Glomerular endothelial cell (primary cell): ENCODE measurements at places on chromosomes 3 and 15. TPM values are rescaled to one million over a fixed set of nuclear protein-coding genes. Genes with fewer than 3 reads are reported as not detected.

DNA sequence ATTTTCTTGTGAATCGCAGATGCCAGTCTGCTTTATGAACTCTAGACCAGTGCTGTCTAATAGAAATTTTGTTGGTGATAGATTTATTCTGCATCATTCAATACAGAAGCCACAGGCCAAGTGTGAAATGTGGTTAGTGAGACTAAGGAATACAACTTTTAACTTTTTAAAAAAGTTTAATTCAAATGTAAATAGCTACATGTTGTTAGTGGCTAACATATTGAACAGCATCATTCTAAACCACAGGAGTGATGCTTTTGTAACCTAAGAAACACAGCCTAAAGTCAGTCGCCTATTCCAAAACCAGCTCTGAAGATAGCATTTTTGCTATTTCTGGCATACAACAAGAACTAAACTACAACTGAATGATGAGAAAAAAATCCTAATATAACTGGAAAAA is 164.8 kb upstream of the CBLB start:
- DNase-seq = no peak

- DNase-seq = no peak
Measured at GRCh38 chr15:72358650-72359171, 17.1 kb downstream of the HEXA start.

GRCh38 chr15:67902579-67903009 is 62.7 kb upstream of the RNU6-1 start:
- no peak for DNase-seq

GRCh38 chr3:129343643-129344360 is 65.1 kb downstream of the HMCES start:
- no peak for DNase-seq

DNA sequence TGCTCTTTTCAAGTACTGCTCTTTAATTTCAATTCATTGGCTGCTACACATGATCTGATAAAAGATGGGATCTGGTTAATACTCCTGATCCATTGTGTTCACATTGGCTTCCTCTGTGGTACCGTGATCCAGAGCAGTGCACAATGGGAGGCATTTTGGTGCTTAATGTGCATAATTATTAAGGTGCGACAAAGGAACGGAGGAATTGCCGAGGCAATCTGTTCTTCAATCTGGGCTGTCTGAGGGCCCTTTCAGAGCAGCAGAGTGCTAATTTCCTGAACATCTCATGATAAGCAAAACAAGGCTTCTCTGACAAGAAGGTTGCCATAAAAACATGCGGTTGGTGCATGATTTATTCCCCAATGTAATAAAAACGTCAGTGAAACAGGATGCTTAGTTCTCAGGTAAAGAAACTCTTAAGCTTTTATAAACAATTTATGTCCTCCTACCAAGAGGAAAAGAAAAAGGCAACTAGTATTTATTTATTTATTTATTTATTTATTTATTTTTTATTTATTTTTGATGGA is 64.0 kb upstream of the EPHA3 start:
- DNase-seq = no peak

GRCh38 chr3:131711114-131711768 is 208.5 kb upstream of the MRPL3 start:
- no peak for DNase-seq

DNA sequence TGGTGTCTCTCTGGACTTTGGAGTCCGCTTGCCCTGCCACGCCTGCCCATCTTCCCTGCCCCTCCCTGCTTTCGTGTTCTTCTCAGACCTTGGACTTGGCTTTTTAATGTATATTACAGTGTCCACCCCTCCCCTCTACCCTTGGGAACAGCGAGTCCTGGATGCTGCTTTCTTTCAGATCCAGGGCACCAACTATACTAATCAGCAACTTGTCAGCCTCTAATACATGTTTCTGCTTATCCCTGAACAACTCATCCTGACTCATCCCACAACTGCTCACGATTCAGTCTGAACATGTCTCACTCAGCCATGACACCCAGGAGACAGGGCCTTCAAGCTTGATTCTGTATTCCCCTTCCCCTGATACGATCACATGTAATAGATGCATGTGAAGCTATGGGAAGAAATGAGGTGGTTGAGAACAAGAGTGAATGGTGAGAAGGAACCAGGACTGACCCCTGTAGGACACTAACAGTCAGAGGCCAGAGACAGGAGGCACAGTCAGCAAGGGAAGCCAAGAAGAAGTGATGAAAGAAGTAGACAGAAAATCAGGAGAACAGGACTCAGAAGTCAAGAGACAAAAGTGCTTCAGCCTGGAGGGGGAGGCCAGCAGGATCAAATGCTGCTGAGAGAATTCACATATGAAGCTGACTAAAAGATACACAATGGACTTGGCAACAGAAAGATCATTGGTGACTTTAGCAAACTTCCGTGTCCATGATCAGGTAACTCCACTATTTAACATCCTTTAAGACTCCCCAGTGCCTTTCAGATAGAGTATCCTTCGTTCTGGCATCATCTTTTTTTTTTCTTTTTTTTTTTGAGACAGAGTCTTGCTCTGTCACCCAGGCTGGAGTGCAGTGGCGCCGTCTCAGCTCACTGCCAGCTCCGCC is 35.4 kb downstream of the BCL2L10 start:
- no peak for DNase-seq

DNA sequence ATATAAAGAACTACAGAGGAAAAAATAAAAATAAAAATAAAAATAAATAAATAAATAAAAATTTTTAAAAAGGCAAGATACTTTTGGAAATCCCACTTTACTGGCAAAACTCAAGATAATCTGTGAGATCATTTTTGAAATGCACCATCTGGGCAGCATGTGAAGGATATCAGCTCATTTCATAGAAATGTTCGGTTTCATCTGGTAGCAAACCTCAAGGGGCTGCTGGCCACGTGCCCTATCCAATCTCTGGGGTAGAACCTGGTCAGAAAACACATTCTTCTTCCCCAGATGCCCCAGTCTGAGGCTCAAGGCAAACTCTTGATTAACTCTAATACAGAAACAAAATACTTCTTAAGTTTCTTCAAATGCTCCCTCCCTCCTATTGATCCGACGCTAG is 166.0 kb downstream of the FMN1 start:
- DNase-seq = no peak

- DNase-seq = no peak
Measured at GRCh38 chr3:50447290-50447840, 56.1 kb downstream of the CACNA2D2 start.

- DNase-seq = no peak
Measured at GRCh38 chr3:34742151-34742550, 897.2 kb upstream of the ARPP21 start.

- no peak for DNase-seq
Measured at GRCh38 chr15:65551183-65551582, 20.9 kb downstream of the HACD3 start.

GRCh38 chr3:18442756-18443664 is 17.9 kb upstream of the SATB1 start:
- no peak for DNase-seq

GRCh38 chr3:170044795-170045244 is 7.0 kb downstream of the GPR160 start:
- DNase-seq = no peak

DNA sequence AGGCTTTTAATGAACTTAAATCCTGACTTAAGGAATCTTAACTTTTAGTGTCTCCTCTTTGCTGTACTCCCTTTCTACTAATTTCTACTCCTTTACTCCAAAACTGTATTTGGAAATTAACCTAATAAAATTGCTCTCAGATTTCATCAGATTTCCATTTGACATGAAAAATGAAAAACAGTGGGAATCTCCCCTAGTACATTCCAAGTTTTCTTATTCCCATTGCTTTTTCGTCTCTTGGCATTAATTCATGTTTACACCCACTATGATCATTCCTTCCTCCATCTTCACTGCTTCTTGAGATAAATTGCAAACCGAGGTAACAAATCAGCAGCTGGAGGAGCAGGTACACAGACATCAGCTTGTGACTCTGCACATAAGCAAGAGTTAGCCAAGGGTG is 208.7 kb downstream of the VGLL3 start:
- DNase-seq = no peak

- DNase-seq = no peak
Measured at GRCh38 chr3:59817511-59817910, 767.7 kb upstream of the CFAP20DC start.

DNA sequence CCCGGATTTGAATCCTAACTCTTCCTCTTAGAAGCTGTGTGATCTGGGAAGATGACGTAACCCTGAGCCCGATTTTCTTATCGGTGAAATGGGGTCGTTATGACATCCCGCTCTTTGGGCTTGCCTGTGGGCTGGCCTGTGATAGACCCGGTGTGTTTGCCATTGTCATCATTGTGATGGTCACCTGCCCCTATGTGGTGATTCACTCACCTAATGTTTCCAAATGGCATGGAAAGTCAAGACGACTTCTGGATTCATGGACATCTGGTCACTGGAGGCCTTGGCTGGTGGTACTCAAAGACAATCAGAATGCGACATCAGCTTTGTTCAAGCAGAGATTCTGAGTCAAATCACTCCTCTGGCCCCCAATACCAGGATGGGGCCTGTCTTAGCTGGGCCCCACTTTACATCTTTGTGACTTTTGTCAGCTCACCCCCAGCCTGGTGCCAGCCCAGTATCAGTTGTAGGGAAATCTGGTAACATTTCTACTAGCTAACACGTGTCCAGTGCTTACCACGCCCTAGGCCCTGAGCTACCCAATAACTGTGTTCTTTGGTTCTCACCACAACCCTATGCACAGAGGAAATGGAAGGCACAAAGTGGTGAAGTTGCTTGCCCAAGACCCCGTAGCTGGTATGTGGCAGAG is 2.8 kb downstream of the TMEM43 start:
- no peak for DNase-seq

GRCh38 chr3:133994166-133994890 is 35.4 kb downstream of the SLCO2A1 start:
- DNase-seq = no peak

DNA sequence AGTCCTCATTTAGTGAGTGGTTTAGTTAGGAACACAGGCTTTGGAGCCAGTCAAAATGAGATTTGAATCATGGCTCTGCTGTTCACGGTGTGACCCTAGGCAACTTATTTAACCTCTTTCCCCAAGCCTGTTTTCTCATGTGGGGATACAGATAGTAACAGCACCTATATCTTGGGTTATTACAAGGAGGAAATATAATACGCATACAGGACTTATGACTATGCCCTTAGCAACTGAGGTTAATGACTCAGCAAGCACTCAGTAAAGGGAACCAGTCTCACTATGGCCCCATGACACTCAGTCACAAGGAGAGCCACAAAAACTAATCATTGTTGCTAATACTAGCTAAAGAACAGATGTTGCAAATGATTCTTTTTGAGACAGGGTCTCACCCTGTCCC is 45.9 kb downstream of the SUMF1 start:
- no peak for DNase-seq

- no peak for DNase-seq
Measured at GRCh38 chr3:151599103-151599672, 134.5 kb upstream of the AADACL2 start.

DNA sequence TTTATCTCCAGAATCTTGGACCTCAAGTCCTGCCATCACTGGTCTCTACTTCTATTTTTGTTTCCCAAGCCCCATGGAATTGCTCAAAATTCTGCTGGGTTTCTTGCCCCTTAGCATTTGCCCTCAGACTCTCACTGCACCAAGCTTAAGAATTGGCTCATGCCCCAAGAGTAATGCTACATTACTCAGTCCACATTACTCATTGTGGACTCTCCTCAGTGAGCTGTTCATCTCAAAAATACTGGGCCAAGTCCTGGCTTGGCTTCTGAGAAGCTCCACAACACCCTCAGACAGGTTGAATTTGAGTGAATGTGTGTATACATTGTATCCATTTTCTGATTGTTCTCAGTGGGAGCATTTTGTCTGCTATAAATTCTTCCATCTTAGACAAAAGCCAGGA is 364.4 kb upstream of the ARHGEF26 start:
- DNase-seq = no peak

- DNase-seq = no peak
Measured at GRCh38 chr3:38126121-38126892, 10.6 kb downstream of the ACAA1 start.

DNA sequence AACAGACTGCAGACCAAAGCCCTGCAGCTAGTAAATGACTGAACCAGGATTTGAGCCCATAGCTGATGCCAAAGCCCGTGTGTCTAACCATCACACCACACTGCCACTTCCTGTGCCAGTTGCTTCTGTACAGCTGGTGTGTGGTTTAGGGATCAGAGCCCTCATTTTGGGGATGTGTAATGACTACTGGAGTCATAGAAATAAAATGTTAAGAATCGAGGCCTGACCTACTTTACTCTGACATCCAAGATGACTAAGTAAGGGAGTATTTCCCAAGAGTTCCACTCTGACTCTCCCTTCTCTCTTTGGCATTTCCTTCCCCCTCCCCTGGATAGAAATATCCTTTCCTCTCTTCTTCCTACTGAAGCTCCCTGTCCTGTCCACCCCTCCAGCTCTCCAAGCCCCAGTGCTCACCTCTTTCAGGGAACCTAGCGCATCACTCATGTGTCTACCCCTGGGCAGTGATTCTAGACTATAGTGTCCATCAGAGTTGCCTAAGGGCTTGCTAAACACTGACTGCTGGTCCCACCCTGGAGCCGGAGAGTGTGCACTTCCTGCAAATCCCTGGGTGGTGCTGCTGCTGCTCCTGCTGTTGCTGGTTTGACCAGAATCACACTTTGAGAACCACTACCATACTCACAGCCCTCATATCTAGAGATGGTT is 53.8 kb downstream of the MGLL start:
- no peak for DNase-seq

- DNase-seq = no peak
Measured at GRCh38 chr3:132679911-132680310, 19.8 kb downstream of the UBA5 start.

- no peak for DNase-seq
Measured at GRCh38 chr15:38531509-38531908, 33.1 kb downstream of the RASGRP1 start.

DNA sequence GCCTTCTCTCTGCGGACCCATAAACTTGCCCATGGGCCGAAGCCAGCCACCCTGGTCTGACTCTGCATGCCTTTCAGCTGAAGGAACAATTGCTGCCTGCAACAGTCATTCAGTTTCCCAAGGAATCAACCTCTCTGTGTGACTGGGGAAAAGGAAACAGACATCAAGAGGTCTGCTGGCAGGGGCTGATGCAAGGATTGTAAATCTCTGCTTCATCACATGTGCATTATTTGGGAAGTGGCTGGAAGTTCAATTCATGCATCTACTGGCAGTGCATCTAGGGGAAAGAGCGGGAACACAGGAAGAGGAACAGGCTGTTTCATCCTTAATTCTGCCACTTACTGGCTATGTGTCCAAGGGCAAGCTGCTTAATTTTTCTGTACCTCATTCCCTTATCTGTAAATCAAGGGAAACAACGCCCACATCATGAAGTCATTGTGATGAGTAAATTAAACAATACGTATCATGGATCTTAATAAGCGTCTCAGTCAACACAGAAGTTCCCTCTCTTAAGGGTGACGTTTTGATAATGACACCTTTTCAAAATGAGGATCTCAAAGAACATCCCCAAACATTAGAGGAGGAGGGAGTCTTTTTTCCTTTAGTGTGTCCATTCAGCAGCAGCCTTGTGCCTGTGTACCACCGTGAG is 17.4 kb upstream of the ADPGK start:
- no peak for DNase-seq

- DNase-seq = no peak
Measured at GRCh38 chr3:122100591-122101463, 45.7 kb downstream of the CD86 start.

Gene DZIP1L
- 3.5 and 17.7 TPM in 2 replicates for total RNA-seq

Gene FAM43A
- total RNA-seq = 505 and 617 TPM in 2 replicates

Gene UPK1B
- 1.5 and 2.2 TPM in 2 replicates for total RNA-seq

Gene NLGN1
- 1.3 and 3.0 TPM in 2 replicates for total RNA-seq

Gene SCN10A
- total RNA-seq = not detected in 2 replicates

Gene FETUB
- total RNA-seq = not detected in 2 replicates

Gene TMEM207
- total RNA-seq = not detected in 2 replicates

Gene SRGAP3
- total RNA-seq = 0.05 and 0.76 TPM in 2 replicates

Gene GABRB3
- 0.05 TPM in 1 of 2 replicates, not detected in the other for total RNA-seq

Gene NKIRAS1
- total RNA-seq = 4.1 and 7.7 TPM in 2 replicates

Gene TEX55
- not detected in 2 replicates for total RNA-seq

Gene SLC22A14
- 0.18 TPM in 1 of 2 replicates, not detected in the other for total RNA-seq

Gene FYCO1
- total RNA-seq = 29.3 and 32.0 TPM in 2 replicates
